ENCODE measurements at places on chromosomes 16 and 17. TPM values are rescaled to one million over a fixed set of nuclear protein-coding genes. Genes with fewer than 3 reads are reported as not detected.
A peak's percentile ranks its signal among the peaks of the same experiment; 100 is the strongest.

GRCh38 chr17:13749891-13750235, 148.1 kb upstream of the HS3ST3A1 start:
- no peak for DNase-seq

GRCh38 chr17:78273813-78274212, 42.4 kb downstream of the TMEM235 start:
- DNase-seq: no peak

DNA sequence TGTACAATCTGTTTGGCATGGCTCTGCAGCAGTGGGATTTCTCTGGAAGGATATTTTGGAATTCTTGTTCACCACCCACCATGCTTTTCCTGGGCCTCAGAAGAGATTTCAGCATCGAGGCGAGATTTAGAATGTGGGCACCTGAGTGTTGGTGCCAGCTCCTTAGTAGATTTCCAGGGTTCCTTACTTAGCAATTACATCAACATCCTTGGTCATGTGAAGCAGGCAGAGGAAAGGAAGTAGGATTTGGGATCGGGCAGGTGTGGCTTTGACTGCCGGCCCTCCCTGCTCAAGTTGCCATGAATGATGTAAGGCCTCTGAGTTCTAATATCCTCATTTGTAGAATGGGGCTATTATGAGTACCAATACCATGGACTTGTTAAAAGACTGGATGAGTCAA, 13.1 kb upstream of the RBFOX1 start:
- DNase-seq: no peak

- DNase-seq: no peak
These were observed 17.7 kb downstream of the USP10 start for GRCh38 chr16:84717484-84717883.

- no peak for DNase-seq
These were observed 2.0 kb downstream of the GPT2 start for GRCh38 chr16:46885960-46886763.

DNA sequence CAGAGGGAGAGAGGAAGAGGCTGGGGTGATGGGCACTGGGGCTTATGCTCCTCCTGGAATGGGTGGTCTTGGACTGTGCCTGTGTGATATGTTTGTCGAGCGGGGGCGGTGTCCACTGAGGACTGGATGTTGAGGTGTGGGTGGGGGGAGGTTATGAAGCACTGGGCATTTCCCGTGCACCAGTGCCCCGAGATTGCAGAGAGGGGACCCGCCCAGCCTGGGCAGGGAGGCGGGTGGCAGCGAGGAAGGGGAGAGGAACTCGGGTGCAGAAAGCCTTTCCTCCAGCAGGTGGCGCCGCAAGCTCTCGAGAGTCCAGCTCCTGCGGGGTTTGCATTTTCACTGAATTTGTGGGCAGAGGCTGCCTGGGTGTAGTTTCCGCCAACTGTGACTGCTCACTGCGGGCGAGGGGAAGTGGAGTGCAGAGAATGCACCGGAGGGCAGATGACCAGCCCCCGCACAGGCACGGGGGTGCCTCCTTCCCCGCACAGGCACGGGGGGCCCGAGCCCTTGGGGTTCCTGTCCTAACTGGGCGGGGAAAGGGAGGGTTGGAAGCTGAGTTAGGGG, 190.6 kb downstream of the SEC14L1 start:
- peak; percentile 95 for DNase-seq

SLC35G6 gene
- not detected for total RNA-seq

ACAP1 gene
- total RNA-seq: 0.70 TPM

IL32 gene
- 6.6 TPM for total RNA-seq
